ENCODE measurements at places on chromosomes 3 and 15. TPM values are rescaled to one million over a fixed set of nuclear protein-coding genes. Genes with fewer than 3 reads are reported as not detected.

The ADAMTS17 gene
- 4.0 TPM for total RNA-seq

- DNase-seq = peak; percentile 69
Observed at GRCh38 chr3:151328298-151328995, 902 bp downstream of the P2RY13 start.

The AADACL2 gene
- total RNA-seq = not detected

DNA sequence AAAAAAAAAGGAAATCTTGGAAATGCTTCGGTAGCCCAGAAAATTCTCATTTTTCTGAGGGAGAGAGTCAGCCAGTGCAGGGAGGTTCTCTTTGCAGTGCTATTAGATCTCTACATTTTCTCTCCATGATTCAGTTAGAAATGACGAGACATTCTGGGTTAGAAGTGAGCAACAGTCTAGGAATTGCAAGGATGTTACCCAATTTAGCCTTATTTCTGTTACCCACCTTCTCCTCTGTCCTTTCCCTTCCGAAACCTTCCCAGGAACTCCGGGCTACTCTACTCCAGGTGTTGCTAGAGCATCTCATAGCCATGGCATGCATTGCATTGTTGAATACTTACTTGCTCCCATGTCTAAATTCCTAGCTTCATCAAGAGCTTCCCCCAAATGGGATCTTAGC lies 106.8 kb downstream of the EDEM1 start:
- DNase-seq = no peak

- no peak for DNase-seq
Observed at GRCh38 chr3:33103480-33103879, 6.5 kb upstream of the GLB1 start.

The EPHA6 gene
- total RNA-seq = 0.66 TPM

- DNase-seq = peak; percentile 35
Observed at GRCh38 chr3:102106416-102107097, 257.2 kb downstream of the NFKBIZ start.

DNA sequence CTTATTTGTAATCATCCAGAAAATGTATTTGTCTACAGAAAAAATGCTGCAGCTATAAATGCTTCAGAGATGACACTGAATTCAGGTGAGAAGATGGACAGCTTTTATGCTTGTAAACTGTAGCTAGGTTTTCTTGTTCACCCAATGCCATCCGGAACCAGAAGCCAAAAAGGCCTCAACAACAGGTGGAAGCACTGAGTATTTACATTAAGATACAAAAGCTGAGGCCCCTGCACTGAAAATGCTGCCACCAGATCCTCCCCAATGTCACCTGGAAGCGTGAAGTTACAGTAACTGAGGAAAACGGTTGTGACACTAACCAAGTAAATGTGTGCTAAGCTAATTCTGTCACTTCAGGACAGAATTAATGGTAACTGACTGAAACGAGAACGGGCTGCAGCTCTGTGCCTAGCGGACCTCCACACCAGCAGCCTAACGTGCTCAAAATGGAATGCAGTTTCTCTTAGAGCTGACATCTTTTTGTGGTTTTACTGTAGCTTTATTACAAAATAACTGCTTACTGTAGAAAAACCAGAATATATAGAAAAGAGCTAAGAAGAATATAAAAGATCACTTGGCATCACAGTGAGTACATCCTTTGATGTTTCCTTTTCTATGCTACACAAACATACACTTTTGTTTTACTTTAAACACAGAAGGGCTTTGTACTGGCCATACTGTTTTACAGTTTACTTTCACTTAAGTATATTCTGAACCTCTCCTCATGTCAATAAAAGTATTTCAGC lies 7.6 kb downstream of the CHSY1 start:
- no peak for DNase-seq

GRCh38 chr3:193129607-193130006 lies 111.4 kb upstream of the PLAAT1 start:
- DNase-seq = peak; percentile 34

DNA sequence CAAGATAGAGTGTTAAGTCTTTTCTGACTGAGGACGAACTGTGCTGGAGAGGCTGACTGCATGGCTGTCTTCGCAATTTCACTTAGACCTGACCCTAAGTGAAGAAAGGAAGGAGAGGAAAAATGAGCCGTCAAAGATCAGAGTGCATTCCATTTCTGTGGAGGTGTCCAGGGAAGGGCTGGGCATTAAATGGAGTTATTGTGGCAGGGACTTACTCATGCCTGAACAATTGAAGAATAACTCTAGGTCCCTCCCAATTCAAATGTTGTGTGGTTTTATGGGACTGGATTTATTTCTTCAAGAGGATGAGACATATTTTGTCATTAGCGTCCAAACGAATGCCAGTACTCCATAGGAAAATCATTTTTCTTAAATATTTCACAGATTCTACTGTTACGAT lies 187.3 kb upstream of the CFAP20DC start:
- DNase-seq = no peak

DNA sequence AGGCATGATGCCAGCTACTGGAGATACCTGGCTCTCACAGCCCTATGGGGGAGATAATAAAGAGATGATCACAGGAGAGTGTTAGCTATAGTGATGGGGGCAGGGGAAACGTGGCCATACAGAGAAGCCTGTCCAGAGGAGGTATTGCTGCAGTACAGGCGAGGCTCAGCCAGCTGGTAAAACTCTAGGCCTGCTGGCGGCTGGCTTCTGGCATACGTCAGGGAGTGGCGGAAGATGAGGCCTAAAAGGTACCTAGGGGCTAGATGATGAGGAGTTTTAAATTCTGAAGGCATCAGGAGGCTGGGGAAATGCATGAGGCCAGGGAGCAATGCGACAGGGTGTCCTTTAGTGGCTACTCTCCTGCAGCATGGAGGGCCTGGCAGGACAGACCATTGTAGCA lies 110.7 kb downstream of the EEFSEC start:
- no peak for DNase-seq

The TMEM207 gene
- total RNA-seq = not detected

DNA sequence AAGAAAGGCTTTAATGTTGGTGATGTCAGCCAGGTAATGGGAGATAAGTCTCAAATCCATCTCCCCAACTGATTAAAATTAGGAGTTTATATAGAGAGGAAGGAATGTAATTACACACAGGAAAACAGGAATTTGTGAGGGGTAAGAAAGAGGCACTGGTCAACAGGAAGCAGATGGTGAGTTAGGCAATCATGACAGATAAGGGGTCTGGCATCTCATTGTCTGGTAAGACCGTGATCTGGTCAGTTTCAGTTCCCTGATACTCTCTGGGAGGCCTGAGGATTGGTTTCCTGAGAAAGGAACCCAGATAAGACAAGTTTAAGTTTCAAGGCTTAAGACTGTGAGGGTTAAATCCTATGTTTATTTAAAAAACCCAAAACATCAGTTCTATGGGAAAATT lies 414.7 kb upstream of the ARRDC4 start:
- no peak for DNase-seq

GRCh38 chr3:168425936-168426595 lies 330.3 kb upstream of the GOLIM4 start:
- no peak for DNase-seq

- DNase-seq = peak; percentile 71
Observed at GRCh38 chr3:179929091-179929529, 107.6 kb downstream of the PEX5L start.

DNA sequence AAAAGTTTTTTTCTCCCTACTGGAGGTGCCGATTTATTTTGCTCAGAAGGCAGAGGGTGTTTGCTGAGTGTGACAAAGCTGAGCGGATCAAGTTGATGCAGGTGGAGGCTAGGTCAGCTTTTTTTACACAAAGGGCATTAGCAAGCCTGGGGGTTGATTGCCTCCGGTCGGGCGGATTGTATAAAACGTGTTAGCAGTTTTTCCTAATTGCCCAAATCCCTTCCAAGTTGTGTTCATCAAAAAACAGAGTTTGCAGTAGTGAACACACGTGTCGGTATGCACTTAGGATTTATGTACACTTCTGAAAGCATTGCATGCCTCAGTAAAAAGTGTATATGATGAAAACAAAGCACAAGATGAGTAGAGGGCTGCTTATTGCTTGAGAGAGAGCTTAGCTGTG lies 2.6 kb downstream of the GPR160 start:
- DNase-seq = no peak

DNA sequence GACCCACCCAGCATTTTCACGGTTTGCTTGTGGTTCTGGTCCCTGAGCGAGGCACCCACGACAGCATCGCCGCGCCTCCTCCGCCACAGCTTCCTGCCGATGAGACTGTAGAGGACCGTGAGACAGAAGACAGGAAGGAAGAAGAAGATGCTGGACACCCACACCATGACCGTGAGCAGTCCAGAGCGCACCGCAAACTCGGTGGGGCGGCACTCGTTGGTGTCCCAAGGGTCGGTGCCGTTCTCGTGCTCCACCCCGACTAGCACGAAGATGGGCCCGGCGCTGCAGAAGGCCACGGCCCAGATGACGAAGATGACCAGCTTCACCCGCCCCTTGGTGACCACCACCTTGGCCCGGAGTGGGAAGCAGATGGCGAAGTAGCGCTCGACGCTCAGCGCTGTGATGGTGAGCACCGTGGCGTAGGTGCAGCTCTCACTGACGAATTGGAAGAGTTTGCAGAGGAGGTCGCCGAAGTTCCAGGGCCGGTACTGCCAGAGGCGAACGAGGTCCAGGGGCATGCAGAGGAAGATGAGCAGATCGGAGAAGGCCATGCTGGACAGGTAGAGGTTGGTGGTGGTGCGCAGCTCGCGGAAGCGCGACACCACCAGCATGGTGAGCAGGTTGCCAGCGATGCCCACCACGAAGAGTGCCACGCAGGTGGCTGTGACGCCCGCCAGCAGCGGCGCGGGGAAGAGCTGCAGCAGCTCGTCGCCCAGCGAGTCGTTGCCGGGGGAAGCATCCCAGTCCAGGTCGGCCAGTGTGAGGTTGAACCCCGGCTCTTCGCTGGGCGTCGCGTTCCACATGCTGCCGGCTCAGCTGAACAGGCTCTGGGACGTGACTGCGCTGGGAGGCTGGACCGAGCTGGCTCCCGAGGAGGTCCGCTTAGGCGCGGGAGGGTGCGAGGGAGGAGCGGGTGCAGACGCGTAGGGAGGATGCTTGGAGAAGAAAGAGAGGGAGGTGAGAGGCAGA lies at the start of gene GHSR:
GHSR (minus strand) TSS at position 846 of the 969 bp plus-strand sequence; CDS start at position 803, 43 bp downstream.
- no peak for DNase-seq

The ISG20 gene
- total RNA-seq = 20.0 TPM

DNA sequence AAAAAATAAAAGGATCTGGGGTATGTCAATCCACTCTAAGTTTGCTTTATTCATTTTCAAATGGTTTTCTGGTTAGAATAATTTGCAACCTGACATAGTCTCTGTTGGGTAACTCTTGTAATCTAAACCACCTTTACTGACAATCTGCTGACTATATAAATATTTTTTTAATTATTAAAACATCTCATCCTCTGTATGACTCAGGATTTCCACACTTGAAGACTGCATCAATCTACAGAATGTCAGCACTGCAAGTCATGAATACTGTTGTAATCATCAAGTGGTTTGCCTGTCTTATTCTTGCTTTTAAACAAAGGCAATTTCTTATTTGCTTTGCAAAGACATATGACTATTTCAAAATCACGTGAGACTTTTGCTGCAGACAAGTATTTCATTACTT lies 42.1 kb downstream of the VGLL3 start:
- peak; percentile 89 for DNase-seq

- peak; percentile 63 for DNase-seq
Observed at GRCh38 chr3:33578325-33579177, 138.3 kb upstream of the UBP1 start.
